ENCODE measurements at places on chromosomes 13 and 19.

DNA sequence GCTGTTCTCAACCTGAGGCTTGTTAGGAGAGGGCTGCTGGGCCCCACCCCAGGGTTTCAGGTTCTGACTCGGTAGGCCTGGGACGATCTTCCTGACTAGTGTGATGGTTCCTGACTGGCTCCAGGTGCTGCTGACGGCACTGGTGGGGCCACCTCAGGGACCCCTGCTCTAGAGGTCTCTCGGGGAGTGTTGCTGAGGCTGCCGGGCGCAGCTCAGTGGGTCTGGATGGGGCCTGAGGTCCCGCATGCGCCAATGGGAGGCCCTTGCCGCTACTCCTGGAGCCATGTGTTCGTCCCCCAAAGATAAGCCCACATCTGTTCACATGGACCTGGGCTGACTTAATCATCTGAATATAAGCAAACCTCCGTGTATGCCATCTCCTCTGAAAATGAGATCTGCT lies 133.0 kb downstream of the ATP11A start:
- no peak for DNase-seq

- DNase-seq = no peak
Measured at GRCh38 chr13:97627566-97627965, 193.6 kb downstream of the RAP2A start.

- DNase-seq = no peak
Measured at GRCh38 chr13:80011448-80012212, 329.3 kb downstream of the SPRY2 start.

DNA sequence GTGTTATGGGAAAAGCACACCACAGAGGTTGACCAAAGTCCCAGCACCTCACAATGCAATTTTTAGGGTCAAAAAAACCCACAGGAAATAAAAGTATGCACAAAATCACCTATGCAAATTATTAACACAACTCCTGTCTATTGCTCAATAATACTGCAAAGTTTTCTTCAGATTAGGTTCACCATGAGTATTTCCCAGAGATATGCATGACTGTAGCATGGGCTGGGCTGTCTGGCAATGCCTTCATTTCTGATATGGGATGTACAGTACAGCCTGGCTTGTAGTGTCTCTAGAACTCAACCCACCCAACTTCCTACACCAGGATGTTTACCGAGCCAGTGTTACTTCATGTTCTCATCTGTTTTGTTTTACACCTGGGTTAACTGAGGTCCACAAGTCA lies 698.7 kb upstream of the ARGLU1 start:
- no peak for DNase-seq

GRCh38 chr19:35161434-35161743 lies 6.9 kb downstream of the FXYD5 start:
- DNase-seq = no peak
